Activated gamma-delta T cell (primary cell): ENCODE measurements at places on chromosomes 1 and 21.

DNA sequence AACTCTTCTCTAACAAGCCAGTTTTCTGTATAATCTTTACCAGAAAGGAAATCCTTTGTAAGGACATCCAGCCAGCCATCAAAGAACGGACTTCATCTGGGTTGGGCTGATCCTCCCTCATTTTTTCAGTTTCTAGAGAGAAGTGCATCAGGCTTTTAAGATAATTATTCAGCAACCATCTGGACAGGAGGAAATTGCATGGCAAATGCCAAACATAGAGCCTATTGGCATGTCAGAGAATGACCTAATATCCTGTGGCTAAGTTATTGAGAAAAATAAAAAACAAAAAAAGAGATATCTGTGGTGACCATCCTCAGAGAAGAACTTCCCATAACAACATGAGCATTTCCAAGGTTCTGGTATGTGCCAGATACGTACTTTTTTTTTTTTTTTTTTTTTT, 74.9 kb upstream of the BEND5 start:
- no peak for DNase-seq

DNA sequence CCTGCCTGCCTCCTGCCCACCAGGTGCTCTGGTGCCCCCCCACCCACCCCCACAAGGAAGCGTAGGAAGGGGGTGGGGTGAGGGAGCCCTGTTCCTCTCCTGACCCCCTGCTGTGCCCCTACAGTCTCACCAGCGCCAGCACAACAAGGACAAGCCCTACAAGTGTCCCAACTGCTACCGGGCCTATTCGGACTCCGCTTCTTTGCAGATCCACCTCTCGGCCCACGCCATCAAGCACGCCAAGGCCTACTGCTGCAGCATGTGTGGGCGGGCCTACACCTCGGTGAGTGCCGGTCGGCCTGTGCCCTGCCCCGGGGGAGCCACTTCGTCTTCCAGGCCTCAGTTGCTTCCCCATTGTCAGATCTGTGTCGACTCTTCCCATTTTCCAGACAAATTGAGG, 25.9 kb downstream of the A3GALT2 start:
- no peak for DNase-seq

GRCh38 chr1:12296623-12297022, 66.8 kb downstream of the VPS13D start:
- DNase-seq = no peak

DNA sequence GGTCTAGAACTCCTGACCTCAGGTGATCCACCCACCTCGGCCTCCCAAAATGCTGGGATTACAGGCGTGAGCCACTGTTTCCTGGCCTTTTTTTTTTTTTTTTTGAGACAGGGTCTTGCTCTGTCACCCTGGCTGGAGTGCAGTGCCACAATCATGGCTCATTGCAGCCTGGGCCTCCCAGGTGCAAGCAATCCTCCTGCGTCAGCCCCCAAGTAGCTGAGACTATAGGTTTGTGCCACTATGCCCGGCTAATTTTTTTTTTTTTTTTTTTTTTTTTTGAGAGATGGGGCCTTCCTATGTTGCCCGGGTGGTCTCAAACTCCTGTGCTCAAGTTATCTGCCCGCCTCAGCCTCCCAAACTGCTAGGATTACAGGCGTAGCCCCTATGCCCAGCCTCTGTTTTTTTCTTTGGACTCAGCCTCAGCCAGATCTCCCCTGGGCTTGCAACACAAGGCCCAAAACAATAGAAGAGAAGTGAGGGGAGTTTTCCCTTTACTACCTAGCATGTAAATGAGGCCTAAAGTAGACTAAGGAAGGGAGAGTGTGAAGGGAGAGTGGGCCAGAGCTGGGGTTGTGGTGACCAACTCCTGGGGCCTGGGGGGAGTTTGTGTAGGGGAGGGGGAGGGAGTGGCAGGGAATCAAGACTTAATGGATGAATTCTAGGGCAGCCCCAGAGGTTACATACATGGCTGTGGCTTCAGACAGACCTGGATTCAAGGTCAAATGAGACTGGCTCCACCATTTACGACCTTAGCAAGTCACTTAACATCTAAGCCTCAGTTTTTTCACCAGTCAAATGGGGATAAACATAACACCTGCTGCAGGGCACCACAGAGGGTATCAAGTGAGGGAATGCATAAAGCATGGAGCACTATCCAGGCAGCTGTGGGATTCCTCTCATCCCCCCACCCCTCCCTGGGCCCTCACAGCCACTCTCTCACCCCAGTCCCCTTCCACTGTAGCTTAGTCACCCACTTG, 1.6 kb upstream of the CD52 start:
- no peak for DNase-seq

DNA sequence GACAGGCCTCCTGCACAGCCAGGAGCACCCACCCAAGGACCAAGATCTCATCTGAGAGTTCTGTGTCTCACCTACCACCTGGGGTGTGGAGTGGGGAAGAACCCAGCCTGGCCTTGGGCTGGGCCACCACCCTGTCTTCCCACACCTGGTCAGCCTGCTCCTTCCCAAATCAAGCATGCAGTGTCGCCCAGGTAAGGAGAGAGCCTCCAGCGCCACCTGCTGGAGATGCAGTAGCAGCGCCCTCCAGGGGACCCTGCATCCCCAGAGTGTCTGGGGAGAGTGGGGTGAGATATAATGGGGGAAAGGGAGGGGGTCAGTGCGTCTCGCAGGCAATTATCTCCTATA, 32.3 kb downstream of the KIAA2013 start:
- DNase-seq = no peak

DNA sequence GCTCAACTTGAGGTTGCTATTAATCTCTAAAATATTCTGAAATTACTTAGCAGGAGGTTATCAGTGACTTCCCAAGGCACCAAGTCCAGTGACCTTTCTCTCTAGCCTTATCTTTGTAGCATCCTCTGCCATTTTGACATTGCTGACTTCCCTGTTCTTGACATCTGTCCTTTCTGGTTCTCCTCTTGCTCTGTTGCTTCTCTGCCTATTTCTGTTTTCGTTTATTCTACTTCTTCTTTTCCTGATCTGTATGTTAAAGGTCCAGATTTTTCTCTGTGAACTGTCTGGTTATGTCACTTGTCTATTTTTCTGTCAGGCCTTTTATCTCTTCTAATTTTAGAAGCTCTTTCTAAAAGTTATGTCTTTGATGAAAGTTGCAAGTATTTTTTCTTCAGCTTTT, 178.8 kb downstream of the VPS13D start:
- DNase-seq = no peak

GRCh38 chr1:2215329-2215728, 12.8 kb upstream of the SKI start:
- no peak for DNase-seq

GRCh38 chr1:61626816-61627215, 98.1 kb downstream of the TM2D1 start:
- DNase-seq = no peak

DNA sequence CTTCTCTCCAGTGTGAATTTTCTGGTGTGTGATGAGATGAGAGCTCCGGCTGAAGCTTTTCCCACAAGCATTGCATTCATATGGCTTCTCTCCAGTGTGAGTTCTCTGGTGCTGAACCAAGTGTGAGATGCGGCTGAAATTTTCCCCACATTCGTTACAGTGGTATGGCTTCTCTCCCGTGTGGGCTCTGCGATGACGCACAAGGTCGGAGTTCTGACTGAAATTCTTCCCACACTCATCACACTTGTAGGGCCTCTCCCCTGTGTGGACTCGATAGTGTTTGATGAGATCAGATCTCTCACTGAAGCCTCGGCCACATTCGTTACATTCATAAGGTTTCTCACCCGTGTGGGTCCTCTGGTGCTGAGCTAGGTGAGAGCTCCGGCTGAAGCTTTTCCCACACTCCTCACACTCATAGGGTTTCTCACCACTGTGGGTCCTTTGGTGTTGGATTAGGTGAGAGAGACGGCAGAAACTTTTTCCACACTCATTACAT, 7.4 kb downstream of the ZNF436 start:
- DNase-seq = no peak

- DNase-seq = no peak
Measured at GRCh38 chr1:84107955-84108354, 36.1 kb upstream of the PRKACB start.

- no peak for DNase-seq
Measured at GRCh38 chr1:222195857-222196256, 352.0 kb downstream of the HHIPL2 start.

DNA sequence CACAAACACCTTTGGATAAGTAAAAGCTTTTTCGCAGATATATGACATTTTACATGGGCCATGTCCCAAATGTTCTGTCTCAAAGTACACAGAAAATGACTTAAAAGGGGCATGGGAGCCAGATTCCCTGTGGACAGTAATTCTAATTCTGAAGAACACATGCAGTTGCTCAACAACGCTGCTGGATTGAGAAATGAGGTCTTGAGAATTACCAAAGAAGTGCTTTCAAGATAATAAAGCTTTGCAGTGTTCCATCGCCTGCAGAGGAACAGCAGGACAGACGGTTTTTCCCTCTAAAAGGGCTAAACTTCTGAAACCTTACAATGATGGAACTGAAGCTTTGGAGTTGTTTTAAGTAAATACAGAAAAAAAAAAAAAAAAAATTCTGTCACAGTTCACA, 55.3 kb upstream of the HSPA13 start:
- no peak for DNase-seq

GRCh38 chr1:57489358-57490036, 65.6 kb upstream of the DAB1 start:
- no peak for DNase-seq

DNA sequence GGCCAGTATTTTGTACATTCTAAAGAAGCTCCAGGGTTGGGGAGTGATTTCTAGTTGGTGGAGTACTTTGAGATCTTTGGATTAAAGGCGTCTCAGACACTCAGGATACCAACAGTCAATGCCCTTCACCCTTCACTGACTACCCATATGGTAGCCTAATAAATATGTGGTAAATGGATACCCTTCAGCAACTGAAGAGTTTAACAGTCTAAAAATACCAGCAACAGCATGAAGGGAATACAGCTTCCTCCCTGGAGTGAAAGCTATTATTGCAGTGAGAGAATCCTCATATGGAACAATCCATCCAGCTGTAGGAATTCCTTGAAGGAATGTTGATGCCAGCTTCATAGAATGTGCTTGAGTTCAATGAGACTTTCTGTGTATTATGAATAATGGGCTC, 26.8 kb downstream of the DNAJC11 start:
- DNase-seq = no peak

GRCh38 chr1:6785728-6786505, 663 bp downstream of the CAMTA1 start:
- DNase-seq = peak; percentile 57

- DNase-seq = no peak
Measured at GRCh38 chr1:38474738-38475623, 384.6 kb downstream of the RRAGC start.

DNA sequence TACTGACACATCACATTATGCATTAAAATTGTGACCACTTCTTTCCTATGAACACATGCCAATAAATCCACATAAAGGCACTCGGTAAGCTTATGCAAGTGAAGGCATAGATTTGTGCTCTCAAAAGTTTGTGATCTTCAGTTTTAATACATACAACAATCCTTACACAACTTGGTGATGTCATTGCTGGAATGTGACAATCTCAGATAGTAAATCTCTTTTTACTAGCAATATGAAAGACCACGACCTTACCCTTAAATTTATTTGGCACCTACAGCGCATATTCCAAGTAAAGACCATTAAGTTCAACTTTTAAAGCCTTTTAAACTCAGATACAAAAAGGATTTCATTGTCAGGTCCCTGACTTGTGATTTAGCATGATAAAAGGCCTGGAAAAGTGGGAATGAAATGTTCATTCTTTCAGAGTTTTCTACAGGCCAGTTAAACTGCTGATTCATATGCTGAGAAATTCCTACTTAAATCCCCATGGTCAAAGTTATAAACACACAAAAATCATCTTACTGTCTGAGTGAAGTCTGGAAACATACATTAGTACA, 157.4 kb downstream of the SIPA1L2 start:
- no peak for DNase-seq

DNA sequence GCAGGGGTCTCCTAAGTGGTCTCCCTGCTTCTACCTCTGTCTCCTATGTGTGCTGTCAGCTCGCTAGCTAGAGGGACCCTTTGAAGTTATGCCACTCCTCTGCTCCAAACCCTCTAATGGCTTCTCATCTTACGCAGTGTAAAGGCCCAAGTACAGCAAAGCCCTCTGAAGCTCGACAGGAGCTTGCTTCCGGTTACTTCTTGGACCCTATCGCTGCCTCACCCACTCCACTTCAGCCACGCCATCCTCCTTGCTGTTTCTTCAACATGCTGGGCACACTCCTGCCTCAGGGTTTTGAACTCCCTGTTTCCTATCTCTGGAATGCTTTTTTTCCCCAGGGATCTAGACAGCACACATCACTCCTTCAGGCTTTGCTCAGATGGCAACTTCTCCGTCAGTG, 102.3 kb upstream of the F3 start:
- no peak for DNase-seq

DNA sequence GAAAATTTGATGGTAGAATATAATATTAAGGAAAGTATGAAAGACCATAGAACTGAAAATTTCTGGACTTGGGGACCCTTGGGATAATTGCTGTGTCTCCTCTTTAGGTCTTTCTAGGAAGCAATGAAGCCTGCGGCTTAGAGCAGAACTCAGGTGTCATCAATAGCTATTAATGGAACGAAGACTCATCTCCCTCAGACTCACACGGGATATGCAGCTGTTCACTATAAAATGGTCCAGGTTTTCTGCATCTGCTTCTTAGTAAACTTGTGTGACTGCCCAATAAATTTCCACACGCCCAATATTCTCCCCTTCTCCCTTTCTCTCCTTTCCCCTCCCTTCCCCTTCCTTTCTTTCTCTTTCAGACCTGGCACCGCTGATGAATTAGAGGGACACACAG, 392.5 kb downstream of the HLX start:
- DNase-seq = no peak

DNA sequence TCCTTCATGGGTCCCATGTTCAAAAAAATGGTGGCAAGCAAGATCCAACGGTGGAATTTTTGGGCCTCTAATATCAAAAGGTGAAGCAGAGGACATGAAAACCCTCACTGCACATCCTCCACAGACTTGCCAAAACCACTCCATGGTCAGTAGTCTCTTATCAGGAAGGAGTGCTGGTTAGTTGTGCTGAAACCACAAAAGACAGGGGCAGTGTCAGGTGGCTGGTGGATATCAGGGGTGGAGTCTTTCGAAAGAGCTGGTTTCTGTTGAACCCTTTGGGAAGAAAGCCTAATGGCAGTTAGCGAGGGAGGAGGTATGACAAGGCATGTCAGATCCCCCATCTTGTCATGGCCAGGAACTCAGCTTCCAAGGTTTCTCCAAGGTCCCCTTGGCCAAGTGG, 395.9 kb upstream of the CAMK1G start:
- DNase-seq = no peak

- DNase-seq = no peak
Measured at GRCh38 chr1:182484531-182485257, 34.7 kb downstream of the RGSL1 start.

DNA sequence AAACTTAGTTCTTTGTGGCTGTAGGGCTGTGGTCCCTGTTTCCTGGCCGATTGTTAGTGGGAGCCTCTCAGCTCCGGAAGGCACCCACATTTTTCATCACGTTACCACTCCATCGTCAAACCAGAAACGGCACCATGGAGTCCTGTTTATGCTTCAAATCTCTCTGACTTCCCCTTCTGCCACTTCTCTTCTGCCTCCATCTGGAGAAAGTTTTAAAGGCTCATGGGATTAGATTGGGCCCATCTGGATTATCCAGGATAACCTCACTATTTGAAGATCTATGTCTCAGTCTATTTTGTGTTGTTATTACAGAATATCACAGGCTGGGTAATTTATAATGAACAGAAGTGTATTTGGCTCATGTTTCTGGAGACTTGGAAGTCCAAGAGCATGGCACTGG, 19.3 kb upstream of the IL22RA1 start:
- DNase-seq = no peak

GRCh38 chr1:30525971-30526651, 197.3 kb downstream of the MATN1 start:
- DNase-seq = no peak

- DNase-seq = no peak
Measured at GRCh38 chr21:41045534-41046268, 122.3 kb upstream of the BACE2 start.
